ENCODE measurements at places on chromosomes 12 and 14.

GRCh38 chr12:128771681-128772080 lies 52.1 kb downstream of the SLC15A4 start:
- no peak for DNase-seq

- DNase-seq, result no peak
Observed at GRCh38 chr14:90700933-90701776, 115.1 kb downstream of the TTC7B start.

DNA sequence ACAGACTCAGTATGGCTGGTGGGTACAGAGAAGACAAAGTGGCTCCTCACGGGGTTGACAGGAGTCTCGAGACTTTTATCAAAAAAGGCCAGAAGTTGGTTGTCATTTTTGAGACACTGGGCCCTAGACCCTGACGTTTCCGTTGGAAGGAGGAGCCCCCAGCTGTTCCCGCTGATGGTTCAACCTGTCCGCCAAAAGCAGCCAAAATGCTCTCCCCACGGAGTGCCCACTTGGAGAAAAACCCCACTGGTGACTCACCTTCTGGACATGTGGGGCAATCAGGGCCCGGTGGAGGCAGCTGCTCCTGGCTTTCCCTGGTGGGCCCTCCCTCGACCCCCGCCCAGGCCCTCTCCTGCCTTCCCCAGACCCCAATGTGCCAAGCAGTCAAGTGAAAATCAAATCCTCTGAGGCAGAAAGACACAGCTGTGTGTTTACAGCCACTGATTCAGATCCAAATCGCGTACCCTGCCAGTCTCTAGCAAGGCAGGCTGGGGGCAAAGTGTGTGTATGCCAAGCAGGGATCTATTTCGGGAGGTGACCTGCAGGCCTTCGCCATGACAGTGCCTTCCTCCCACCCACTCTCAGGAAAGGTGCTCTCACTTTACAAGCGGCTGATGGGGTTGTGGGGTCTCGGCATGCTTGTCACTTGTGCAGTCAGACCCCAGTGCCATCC lies 347.4 kb downstream of the DPF3 start:
- DNase-seq, result no peak

DNA sequence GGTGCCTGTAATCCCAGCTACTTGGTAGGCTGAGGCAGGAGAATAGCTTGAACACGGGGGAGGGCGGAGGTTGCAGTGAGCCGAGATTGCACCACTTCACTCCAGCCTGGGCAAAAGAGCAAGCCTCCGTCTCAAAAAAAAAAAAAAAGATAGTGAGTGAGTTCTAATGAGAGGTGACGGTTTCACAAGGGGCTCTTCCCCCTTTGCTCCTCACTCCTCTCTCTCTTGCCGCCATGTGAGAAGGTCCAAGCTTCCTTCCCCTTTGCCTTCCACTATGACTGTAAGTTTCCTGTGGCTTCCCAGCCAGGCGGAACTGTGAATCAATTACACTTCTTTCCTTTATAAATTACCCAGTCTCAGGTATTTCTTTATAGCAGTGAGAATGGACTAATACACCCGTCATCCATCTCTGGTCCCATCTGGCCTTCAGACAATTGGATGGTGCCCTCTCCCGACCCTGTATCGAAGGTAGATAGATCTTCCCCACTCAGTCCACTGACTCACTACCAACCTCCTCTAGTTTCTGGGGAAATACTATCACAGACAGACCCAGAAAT lies 27.0 kb upstream of the RCOR1 start:
- DNase-seq, result no peak

DNA sequence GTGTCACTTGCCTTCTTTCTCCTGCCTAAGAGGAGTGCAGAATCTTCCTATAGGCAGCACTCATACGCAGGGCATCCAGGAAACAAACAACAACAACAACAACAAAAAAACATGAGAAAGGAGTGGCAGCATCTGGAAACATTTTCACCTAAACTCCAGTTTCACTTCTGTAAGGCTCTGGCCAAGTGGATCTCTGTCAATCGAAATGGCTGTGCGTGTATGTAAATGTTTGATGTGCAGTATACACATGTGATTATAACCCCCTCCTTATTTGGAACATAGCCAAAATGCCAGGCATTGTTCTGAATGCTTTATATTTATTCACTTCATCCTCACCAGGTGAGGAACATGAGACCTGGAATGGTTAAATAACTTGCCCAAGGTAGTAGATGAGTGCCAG lies 76.8 kb downstream of the COX16 start:
- no peak for DNase-seq

GRCh38 chr14:26636561-26636960 lies 38.7 kb upstream of the NOVA1 start:
- no peak for DNase-seq

GRCh38 chr14:32480337-32480736 lies 151.2 kb downstream of the AKAP6 start:
- no peak for DNase-seq

- no peak for DNase-seq
Observed at GRCh38 chr12:114711689-114712152, 27.7 kb upstream of the TBX3 start.

GRCh38 chr12:66279123-66279712 lies 23.1 kb upstream of the HELB start:
- DNase-seq, result no peak

DNA sequence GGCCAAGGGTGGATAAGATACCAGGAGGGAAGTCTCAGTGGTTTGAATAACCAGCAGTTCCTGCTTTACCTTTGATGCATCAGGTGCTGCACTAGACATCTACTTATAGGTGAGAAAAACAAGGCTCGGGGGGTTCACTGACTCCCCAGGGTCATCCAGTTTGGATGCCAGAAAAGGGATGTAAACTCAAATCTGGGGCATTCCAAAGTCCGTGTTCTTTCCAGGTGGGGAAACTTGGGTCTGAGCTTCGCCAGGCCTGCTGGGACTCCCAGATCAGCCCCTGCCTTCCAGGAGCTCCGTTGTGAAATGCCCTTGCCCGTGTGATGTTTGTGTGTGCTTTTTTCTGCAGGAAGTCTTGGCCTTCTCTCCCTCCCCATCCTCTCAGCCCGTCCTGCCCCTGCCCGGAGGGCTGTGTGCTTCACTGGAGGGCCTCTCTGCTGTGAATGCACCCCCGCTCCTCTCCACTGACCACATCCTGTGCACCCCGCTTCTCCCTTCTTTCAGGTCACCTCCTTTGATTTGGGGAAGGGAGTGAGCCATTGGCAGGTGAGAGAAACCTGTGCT lies 42.1 kb downstream of the TSPAN9 start:
- DNase-seq, result no peak

GRCh38 chr14:103401223-103402214 lies 16.3 kb downstream of the MARK3 start:
- DNase-seq, result no peak
